Uterine smooth muscle cell (primary cell): ENCODE measurements at places on chromosomes 3 and 15. TPM values are rescaled to one million over a fixed set of nuclear protein-coding genes. Genes with fewer than 3 reads are reported as not detected.

SECISBP2L gene
- 25.3 and 26.2 TPM in 2 replicates for total RNA-seq

CCDC50 gene
- total RNA-seq = 127 and 134 TPM in 2 replicates

SYNPR gene
- total RNA-seq = not detected in 2 replicates

SEMA6D gene
- total RNA-seq = 4.2 and 4.5 TPM in 2 replicates

MRPS22 gene
- total RNA-seq = 86.2 and 126 TPM in 2 replicates

JMJD7 gene
- 5.7 and 5.8 TPM in 2 replicates for total RNA-seq

FNDC3B gene
- 74.1 and 102 TPM in 2 replicates for total RNA-seq

CPLX3 gene
- total RNA-seq = not detected in 2 replicates

UNC13C gene
- under 0.01 TPM in 1 of 2 replicates, not detected in the other for total RNA-seq

TMEM108 gene
- total RNA-seq = under 0.01 and 0.12 TPM in 2 replicates

IDH3A gene
- total RNA-seq = 39.0 and 67.1 TPM in 2 replicates
